Activated naive CD4-positive, alpha-beta T cell treated with anti-CD3 and anti-CD28 coated beads for 36 hours (primary cell): ENCODE measurements at places on chromosomes 6 and 20. TPM values are rescaled to one million over a fixed set of nuclear protein-coding genes. Genes with fewer than 3 reads are reported as not detected.

The SPATS1 gene
- not detected for total RNA-seq

DNA sequence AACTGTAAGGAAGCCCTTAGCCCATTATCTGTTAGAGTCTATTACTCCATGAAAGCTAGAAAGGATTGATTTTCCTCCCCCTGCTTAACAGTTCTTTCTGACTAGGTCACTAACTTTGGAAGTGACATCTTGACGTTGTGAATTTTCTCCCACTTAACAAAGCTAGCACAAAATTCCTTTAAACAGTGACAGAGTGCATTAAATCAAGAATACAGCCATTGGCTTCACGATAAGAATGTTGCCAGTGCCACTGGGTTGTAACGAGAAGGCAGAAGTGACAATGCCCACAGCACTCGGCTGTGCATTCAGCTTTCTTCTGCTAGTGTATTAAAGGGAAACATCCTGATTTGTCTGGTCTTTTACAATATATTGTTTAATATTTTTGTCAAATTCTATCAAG, 182.7 kb upstream of the DTNBP1 start:
- no peak for DNase-seq

- no peak for DNase-seq
Observed at GRCh38 chr6:105164418-105164817, 15.4 kb downstream of the POPDC3 start.

The LY86 gene
- total RNA-seq = 1.8 TPM

DNA sequence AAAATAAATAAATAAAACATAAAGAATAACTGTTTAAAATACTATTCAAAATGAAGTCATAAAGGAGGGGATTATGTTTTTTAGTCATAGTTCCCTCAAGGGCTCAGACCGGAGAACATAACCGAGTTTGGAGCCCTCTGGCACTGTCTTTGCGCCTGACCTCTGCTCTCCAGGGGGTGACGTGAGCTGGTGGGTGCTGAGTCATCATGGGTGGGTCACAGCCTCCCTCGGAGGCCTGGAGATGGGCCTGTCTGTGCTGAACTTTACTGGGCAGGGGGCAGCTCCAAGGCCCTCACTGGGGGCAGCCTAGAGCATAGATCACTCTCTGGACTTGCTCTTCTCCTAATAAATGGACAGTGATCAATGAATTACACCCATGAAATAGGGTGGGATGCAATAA, 3.1 kb upstream of the MAVS start:
- no peak for DNase-seq

The C20orf141 gene
- not detected for total RNA-seq
